Adrenal gland (tissue), 19 donors: ENCODE measurements at places on chromosomes 1 and 21. TPM values are rescaled to one million over a fixed set of nuclear protein-coding genes. Genes with fewer than 3 reads are reported as not detected.

- no peak overlapping the region for H3K4me3 ChIP-seq
- H3K27ac ChIP-seq: no peak overlapping the region
- no peaks in the 10 kb centered on the region for H3K27me3 ChIP-seq
- no peaks in the 10 kb centered on the region for H3K36me3 ChIP-seq
Measured at GRCh38 chr1:213572912-213573647, 414.7 kb upstream of the PROX1 start.

The C1orf115 gene
- 8.3 TPM for total RNA-seq

The OLIG2 gene
- total RNA-seq: not detected

- H3K4me1 ChIP-seq: peaks cover 8% of the 10 kb centered on the region
- no peak for DNase-seq
- no peak overlapping the region for H3K4me3 ChIP-seq
- no peak overlapping the region for H3K27ac ChIP-seq
- H3K36me3 ChIP-seq: peaks cover 10% of the 10 kb centered on the region
Measured at GRCh38 chr1:204520834-204521709, 4.9 kb downstream of the MDM4 start.

The SPATA21 gene
- total RNA-seq: not detected

DNA sequence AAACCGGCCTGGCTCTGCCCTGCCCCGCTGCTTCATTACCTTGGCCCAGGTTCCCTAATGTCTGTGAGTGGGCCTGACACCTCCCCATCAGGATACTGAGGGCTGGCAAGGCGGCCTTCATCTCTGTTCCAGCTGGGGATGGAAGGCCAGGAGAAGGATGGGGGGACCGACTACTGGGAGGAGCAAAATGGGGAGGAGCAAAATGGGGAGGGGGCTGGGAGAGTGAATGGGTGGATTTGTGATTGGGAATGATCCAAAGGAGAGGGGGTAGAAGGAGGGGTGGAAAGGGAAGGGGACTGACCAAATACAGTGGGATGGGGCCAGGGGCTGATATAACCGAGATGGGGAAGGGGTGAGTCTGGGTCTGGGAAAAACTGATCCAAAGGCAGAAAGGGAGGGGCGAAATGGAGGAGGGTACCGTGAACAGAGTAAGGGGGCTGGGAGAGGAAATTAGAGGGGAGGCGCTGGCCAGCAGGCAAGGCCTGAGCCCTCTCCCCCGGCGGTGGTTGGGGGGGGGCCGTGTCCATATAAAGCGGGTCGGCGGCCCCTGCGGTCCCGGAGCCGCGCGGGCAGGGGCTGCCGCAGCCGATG is at the start of gene FOXE3:
Gene FOXE3 (plus strand): TSS at position 558 of the 591 bp plus-strand sequence. CDS start 31 bp downstream, at position 589.
- H3K27me3 ChIP-seq: peaks cover 14% of the 10 kb centered on the region
- H3K4me1 ChIP-seq: no peaks in the 10 kb centered on the region
- H3K36me3 ChIP-seq: no peaks in the 10 kb centered on the region
- H3K4me3 ChIP-seq: no peak within 1 kb of the TSS
- H3K27ac ChIP-seq: no peak within 1 kb of the TSS
- no peak for DNase-seq

The KCNE1 gene
- total RNA-seq: 0.11 TPM

- no peaks in the 10 kb centered on the region for H3K4me1 ChIP-seq
- no peaks in the 10 kb centered on the region for H3K36me3 ChIP-seq
Measured at GRCh38 chr21:29669416-29669815, 270.4 kb downstream of the GRIK1 start.

The LACTBL1 gene
- total RNA-seq: not detected

DNA sequence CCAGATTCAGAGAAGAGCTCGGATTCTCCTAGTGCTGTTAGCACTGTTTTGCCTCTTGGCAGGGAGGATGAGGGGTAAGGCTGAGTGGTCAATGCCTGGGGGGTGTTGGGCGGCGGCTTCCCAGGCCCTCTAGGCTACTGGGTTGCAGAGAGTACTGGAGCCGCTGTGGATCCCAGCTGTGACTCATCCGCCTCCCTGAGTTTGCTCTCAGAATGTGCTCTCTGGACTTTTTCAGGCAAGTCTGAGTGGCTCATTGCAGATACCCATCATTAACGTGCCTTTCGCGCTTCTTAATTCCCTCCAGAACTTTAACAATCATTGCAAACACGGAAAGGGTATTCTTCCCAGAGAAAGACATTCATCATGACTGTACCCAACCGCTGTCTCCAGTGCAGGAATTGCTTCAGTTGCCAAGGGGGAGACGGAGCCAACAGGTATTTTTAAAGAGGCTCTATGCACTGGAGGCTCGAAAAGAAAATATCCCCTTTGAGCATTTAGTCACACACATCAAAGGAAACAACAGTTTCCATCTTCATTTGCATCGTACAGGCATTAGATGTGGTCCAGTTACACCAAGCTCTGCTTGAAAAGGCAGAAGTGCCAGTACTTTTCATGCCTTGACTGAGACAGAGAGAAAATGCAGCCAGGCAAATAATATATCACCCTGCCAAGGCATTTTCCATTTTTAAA is 14.4 kb upstream of the CAMTA1 start:
- H3K4me3 ChIP-seq: no peak overlapping the region
- H3K36me3 ChIP-seq: no peaks in the 10 kb centered on the region
- DNase-seq: no peak
- H3K27ac ChIP-seq: no peak overlapping the region

The OR14K1 gene
- total RNA-seq: not detected

The SDE2 gene
- total RNA-seq: 11.4 TPM

The WLS gene
- total RNA-seq: 103 TPM

The C4BPA gene
- total RNA-seq: not detected

DNA sequence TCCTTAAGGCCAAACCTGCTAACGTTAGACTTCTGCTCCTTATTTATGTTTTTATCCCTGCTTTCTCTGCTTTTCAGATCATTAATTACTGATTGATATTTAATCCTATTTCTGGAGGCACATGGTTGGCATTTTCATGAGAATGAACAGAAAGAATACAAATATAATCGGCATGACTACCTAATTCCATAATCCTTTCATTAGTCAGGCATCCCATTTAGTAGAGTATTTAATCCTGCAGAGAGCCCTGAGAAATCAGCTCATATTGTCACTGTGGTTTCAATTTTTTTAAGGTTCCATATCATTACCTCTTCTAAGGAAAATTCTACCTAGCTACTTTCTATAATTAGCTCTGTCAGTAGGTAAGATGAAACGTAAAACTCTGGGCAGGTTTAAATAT is 238.8 kb downstream of the NCAM2 start:
- no peak for DNase-seq
- H3K27ac ChIP-seq: no peak overlapping the region
- no peaks in the 10 kb centered on the region for H3K27me3 ChIP-seq
- H3K4me3 ChIP-seq: no peak overlapping the region
